Suppressor macrophage treated with lipopolysaccharide for 4 hours (primary cell): ENCODE measurements at places on chromosomes 7 and 10.
A peak's percentile ranks its signal among the peaks of the same experiment; 100 is the strongest.

DNA sequence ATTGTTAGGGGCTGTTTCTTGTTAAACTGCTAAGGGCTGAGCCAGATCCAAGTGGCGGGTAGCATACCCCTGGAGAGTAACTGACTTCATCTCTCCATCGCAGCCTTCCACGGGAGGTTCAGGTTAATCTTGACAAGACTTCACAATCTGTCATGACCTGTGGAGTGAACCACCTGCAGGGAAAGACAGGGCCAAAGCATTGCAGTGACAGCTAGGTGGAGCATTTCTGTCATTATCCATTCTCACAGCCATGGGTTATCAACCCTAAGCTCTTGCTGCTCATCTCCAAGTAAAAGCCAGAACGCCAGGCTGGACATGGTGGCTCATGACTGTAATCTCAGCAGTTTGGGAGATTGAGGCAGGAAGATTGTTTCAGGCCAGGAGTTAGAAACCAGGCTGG is 17.2 kb downstream of the ABCC2 start:
- no peak for DNase-seq

GRCh38 chr10:3426190-3426845 is 253.7 kb upstream of the PITRM1 start:
- DNase-seq = peak; percentile 4

- DNase-seq = no peak
Measured at GRCh38 chr7:75055155-75055554, 18.4 kb downstream of the RCC1L start.

GRCh38 chr7:41292487-41292886 is 410.4 kb downstream of the INHBA start:
- no peak for DNase-seq

DNA sequence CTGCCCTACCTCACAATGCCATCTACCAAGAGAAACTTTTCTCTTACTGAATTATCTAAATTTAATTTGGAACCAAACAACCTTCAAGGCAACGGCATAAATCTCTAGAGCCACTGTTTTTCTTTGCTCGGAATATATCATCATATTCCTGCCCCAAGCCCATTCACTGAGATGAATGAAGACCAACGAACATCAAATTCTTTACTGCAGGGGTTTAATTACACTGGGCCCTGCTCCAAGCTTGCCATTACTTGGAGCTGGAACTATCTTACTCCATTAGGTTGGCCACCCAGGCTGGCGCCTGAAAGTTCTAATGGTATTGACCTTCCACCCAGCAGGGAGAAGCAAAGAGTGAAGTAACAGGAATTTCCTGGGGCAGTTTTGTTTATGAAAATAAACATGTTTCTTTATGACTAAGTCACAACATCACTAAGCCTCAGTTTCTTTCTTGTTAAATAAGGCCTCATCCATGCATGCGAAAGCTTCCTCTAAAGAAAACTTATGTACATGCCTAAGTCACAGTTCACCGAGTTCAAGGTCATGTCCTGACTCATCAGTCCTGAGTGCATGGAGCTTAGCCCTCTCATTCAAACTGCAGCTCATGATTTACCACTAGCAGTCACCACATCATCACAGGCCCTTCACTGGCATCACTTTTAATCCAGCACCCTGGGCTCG is 42.1 kb upstream of the ANAPC16 start:
- peak; percentile 77 for DNase-seq

GRCh38 chr10:61120805-61121204 is 176.8 kb upstream of the RHOBTB1 start:
- no peak for DNase-seq

DNA sequence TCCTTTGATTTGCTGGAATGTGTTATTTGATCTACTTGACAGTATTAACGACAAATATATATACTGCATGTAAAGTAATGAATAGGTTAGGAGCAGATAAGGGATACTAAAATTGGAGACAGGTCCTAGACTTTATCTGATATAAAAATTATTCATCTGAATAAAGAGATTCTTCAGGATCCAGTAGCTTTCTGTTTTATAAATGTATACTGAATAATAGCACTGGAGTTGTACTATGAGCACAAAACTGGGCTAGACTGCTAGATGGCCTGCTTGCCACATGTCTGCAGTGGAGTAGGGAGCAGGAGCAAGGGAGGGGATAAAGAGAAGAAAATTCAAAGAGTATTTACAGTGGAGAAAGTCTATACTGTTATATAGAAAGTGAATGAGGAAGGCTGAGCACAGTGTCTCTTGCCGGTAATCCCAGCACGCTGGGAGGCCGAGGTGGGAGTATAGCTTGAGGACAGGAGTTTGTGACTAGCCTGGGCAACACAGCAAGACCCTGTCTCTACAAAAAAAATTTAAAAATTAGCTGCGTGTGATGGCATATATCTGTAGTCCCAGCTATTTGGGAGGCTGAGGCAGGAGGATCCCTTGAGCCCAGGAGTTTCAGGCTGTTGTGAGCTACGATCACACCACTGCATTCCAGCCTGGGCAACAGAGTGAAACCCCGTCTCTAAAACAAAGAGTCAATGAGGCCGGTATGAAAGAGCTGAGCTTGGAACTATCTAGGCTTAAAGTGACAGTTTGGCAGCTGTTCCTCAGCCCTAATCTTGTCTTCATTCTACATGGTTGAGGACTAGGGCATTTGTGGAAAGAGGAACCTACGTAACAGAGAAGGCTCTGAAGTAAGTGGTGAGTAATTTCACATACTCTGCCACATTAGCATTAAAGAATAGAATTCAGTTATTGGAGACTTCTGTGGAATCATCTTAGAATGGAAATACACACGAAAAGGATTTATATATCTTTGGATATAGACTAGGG is 41.8 kb downstream of the CD36 start:
- DNase-seq = peak; percentile 64

- DNase-seq = no peak
Measured at GRCh38 chr7:70408477-70408876, 723.5 kb upstream of the GALNT17 start.

GRCh38 chr10:5484205-5484604 is 15.2 kb downstream of the CALML5 start:
- no peak for DNase-seq

GRCh38 chr10:36344240-36345174 is 702.4 kb upstream of the FZD8 start:
- no peak for DNase-seq

DNA sequence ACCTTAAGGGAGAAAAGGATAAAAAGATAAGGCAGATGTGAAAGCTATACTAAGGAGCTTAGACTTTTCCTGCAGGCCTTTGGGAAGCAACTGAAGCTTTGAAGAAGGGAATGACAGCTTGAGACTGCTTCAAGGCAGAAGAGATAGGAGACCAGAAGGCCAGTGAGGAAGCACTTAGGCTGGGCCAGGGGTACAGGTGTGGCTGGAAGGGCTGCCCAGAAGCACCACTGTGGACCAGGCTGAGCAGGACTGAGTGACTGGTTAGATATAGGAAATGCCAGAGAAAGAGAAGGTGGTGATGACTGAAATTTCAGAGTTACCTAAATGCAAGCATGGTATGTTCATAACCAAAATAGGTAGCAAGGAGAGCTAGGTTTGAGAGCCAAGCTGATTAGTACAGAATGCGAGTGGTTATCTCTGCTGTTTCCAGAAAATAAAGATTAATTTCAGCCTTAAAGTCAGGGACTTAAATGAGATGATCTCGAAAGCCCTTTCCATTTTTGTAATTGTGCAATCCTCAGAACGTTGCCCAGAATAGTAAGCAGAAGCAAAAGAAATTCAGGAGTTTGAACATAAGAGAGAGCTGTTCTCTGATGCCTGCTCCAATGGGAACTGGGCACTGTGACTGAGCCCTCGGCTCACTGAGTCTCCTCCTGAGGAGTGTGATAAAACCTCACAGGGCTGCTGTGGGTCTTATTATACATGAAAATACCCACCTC is 54.9 kb downstream of the MET start:
- no peak for DNase-seq

- no peak for DNase-seq
Measured at GRCh38 chr7:107181172-107181571, 12.4 kb downstream of the HBP1 start.

- no peak for DNase-seq
Measured at GRCh38 chr10:131750973-131751826, 149.6 kb upstream of the PPP2R2D start.

DNA sequence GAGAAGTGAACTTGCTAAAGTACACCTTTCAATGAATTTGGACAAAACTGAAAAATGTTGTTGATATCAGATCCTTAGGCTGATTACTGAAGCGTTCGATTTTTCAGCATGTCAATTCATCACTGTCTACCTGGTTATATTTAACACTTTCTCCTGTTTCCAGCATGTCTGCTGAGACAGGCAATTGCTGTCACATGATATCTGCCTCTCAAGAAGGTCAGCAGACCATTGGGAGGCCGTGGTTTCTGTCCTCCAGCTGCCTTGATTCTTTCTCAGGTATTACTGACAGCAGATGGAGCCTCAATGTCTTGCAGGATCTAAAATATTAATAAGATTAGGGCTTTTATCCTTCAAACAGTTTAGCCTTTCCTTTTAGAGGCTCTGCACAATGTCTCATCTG is 127.5 kb downstream of the SNX10 start:
- no peak for DNase-seq

- DNase-seq = no peak
Measured at GRCh38 chr7:12358694-12359093, 45.0 kb downstream of the VWDE start.

GRCh38 chr7:19209166-19209696 is 64.0 kb upstream of the FERD3L start:
- DNase-seq = no peak

- peak; percentile 82 for DNase-seq
Measured at GRCh38 chr10:6400331-6400730, 179.7 kb downstream of the PRKCQ start.

DNA sequence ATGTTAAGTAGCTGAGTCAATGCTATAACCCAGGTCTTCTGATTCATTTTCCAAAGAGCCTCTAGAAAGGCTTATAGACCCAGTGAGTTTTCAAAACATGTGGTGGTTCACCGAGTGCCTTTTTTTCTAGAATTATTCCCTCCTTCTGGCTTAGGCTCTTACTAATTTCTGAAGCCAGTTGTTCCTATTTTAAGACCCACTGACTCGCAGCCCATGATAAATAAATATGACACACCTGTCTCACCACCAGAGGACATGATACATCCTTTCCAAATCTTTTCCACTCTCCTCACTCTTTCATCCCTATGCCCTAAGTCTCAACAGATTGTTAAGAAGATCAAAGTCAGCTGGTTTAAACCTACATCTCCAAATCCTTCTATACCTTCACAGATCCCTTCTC is 126.0 kb upstream of the WNT16 start:
- no peak for DNase-seq

- DNase-seq = no peak
Measured at GRCh38 chr7:57354679-57355338, 95.2 kb upstream of the ZNF716 start.
